AG09319 (cell line): ENCODE measurements at places on chromosomes 13 and 19.

GRCh38 chr13:90315061-90315460, 1032.4 kb upstream of the MIR17HG start:
- DNase-seq, result no peak

DNA sequence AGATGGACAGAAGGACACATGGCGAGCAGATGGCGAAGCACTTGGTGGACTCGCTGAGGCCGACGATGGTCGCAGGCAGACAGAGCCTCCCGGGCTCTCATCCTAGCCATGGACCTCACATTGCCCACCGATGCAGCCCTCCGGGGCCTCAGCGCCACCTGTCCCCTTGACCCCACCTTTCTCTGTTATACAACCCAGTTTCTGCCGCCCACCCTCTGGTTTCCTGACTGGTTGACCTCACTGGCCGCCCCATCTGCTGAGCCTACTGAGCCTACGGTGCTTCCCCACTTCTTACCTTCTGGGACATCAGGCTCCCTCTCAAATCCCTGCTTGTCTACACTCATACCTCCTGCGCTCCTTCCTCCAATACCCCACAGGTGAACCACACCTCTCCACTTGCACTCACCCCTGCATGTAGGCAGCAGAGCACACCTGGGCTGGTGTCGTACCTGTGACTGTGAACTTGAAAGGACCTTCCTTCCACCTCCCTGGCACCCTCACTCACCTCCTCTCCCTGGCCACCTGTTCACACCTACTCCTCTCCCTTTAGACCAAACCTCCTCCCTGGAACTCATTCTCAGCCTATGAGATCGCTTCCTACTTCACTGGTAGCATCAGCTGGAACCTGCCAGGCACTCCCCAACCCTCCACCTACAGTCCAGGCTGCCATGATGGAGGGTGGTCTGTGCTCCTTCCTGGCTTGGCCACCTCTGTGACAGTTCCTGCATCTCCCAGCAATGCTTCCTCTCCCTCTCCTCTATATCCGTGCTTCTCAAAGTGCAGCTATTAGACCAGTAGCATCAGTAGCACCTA, 36.1 kb downstream of the HPN start:
- DNase-seq, result no peak

- no peak for DNase-seq
Measured at GRCh38 chr13:30097701-30098100, 209.7 kb downstream of the KATNAL1 start.

- no peak for DNase-seq
Measured at GRCh38 chr13:44471686-44472085, 98.1 kb downstream of the SERP2 start.

GRCh38 chr19:29745253-29745652, 30.2 kb upstream of the C19orf12 start:
- no peak for DNase-seq
